ENCODE measurements at places on chromosomes 1 and 21.
A peak's percentile ranks its signal among the peaks of the same experiment; 100 is the strongest.

DNA sequence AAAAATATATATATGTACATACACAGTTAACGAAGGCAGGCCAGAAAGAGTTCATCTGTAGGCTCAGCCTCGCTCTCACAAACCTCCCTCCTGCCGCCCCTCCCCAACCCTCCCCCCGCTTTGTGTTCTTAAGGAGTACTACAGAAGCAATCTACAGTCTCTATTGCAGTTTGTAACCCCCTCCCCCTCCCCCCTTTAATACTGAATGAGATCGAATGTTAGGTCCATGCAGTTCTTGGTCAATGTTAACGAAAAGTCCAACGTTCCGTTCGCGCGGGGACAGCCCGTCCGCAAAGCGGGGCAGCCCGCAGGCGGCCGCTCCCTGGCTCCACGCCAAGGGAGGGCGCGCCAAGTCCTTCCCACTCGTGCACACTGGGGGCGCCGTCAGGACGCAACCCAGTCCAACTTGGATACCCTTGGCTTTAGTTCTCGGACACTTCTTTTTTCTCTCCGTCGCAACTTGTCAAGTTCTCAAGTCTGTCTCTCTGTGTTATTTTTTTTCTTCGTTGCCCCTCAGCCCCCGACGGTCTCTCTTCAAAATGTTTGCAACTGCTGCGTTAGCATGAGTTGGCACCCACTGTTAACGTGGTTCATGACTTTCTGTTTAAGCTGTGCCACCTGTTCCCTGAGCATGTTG lies 2.2 kb downstream of the JUN start:
- peak; percentile 87 for DNase-seq

GRCh38 chr1:218211241-218211640 lies 73.9 kb upstream of the RRP15 start:
- no peak for DNase-seq

GRCh38 chr1:68185743-68186142 lies 46.6 kb downstream of the WLS start:
- no peak for DNase-seq

DNA sequence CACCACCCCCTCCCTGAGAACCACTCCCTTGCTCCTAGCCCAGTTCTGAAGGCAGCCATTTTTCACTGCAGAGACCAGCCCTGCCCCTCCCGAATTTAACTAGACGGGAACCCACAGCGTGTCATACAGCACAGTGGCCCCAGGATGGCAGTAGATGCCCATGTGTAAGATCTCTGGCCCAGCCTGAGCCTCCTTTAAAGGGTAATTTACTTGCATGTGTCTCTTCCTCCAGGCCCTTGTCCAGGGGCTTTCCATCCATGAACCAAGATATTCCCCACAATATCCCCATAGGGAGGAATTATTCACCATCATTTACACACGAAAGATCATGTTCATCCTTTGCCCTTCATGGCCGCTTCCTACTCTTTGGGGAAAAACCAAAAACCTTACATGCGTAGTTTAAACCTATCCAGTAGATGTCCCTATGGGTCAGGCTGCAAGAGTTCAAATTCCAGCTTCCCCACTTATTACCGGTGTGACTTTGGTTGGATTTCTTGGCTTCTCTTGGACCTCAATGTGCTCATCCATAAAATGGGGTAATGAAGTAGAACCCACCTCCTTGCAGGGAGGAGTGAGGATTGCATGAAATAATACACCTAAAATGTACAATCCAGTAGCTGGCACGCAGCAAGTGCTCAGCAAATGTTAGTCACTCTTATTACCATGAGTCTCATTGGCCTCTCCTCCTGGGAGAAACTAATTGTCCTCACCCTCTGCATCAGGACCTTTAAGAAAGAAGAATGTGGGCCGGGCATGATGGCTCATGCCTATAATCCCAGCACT lies 4.0 kb upstream of the LACTBL1 start:
- DNase-seq, result peak; percentile 81

DNA sequence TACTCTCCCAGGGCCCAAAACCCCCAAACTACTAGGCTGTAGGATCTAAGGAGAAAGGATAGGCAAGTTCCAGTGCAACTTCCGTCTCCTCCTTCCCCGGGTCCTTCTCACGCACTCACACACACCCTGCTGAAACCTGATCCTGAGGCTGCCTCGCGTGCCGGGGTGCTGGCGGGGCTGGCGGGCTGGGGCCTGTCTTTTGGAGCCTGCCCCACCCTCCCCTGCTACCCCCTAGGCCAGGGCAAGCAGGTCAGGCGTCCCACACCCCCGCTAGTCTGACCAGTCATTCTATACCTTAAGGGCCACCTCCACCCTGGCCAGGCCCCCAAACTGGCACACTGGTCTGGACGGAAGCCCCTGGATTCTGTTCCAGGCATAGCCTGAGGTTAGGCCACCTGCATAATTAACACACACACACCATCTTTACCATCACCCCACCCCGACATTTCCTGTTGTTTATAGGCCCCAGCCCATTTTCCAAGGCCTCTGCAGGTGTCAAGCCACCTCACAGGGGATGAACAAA lies 48.3 kb upstream of the ARTN start:
- no peak for DNase-seq

GRCh38 chr1:38953433-38953860 lies 11.8 kb upstream of the RHBDL2 start:
- no peak for DNase-seq

DNA sequence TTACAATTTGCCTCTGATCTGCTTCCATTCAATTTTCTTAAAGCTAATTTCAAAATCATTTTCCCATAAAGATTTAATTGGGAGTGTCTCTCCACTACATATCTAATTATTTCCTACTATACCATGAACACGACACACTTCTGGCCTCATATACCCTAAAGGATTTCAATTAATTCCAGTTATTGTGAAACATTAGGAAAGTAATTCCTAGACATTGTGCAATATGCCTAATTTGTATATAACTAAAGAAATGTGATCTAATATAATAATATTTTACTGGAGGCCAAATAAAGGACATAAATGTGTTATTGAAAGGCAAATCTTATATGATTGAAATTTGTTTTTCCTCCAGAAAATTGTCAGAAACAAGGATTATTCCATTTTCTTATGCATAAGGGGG lies 727.2 kb upstream of the ADGRL2 start:
- DNase-seq, result no peak

GRCh38 chr1:18581420-18581880 lies 49.2 kb upstream of the PAX7 start:
- DNase-seq, result no peak

GRCh38 chr1:78334952-78335351 lies 155.8 kb upstream of the PTGFR start:
- no peak for DNase-seq

DNA sequence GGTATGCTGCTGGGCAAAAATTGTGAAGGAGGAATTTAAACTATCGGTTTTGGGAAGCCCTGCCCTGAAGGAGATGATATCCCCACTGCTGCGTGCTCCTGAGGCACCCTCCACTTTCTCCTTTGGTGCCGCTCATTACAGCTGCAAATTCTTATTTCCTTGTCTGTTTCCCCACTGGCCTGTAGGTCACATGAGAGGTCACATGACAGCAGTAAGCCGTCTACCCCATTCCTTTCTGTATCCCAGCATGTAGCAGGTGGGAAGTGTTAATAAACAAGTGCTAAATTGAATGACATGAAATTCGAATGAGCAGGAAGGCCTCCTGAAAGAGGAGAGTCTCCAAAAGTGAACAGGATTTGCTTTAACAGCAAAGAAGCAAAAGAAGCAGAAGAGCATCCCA lies 58.7 kb downstream of the GRIK3 start:
- DNase-seq, result no peak

- DNase-seq, result no peak
Measured at GRCh38 chr1:53060579-53060978, 1.4 kb upstream of the PODN start.

GRCh38 chr1:204885288-204885711 lies 14.6 kb downstream of the NFASC start:
- DNase-seq, result no peak

DNA sequence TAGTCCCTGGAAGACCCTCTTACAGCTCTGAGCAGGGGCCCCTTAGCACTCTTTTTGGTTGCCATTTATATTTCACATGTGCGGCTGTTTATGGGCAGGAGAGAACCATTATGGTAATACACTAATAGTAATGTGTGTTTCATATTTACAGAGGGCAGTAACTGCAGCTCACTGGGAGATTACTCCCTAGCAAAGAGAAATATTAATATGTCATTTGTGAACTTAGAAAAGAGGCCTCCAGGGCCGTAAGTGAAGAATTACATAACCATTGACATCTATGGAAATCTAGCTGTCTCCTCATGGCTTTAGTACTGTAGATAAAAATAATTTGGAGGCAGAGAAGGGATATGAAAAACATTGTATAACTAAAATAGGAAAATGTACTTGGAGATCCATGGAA lies 23.4 kb upstream of the RGS16 start:
- no peak for DNase-seq

GRCh38 chr1:165152727-165153126 lies 203.8 kb downstream of the LMX1A start:
- no peak for DNase-seq

DNA sequence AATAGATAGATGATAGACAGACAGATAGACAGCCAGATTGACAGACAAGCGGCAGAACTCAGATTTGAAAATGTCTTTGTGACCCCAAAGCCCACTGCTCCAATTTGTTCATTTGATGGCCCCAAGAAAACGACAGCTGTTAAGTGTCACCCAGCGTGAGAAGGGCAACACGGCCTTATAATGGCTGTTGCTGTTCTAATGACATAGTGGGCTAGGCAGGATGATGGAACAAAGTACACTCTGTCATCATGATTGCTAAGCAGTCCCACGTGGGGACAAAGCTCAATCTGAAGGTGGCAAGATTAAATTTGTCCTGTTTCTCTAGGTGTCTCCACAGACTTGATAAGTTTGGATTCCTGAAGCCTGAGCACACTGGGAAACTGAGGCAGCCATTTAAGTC lies 112.9 kb downstream of the DAB1 start:
- DNase-seq, result no peak

- DNase-seq, result no peak
Measured at GRCh38 chr1:170085091-170085490, 10.6 kb upstream of the KIFAP3 start.

GRCh38 chr1:84223751-84224432 lies 77.6 kb upstream of the SAMD13 start:
- no peak for DNase-seq

DNA sequence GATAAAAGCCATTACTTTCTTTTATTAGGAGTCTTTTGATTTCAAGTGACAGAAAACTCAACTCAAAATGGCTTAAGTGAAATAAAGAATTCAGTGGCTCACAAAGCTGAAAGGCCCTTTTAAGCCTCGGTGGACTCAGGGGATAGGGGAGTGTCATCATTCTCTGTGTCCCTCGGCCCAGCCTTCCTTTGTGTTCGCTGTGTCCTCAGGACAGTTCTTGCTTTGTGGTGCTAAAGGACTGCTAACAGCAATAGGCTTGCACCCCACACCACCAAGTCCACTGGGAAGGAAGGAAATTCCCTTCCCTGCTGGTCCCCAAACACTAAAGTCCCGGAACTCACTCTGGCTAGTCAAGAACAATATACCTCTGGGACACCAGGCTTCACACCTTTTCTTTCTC lies 129.2 kb downstream of the NTPCR start:
- no peak for DNase-seq

DNA sequence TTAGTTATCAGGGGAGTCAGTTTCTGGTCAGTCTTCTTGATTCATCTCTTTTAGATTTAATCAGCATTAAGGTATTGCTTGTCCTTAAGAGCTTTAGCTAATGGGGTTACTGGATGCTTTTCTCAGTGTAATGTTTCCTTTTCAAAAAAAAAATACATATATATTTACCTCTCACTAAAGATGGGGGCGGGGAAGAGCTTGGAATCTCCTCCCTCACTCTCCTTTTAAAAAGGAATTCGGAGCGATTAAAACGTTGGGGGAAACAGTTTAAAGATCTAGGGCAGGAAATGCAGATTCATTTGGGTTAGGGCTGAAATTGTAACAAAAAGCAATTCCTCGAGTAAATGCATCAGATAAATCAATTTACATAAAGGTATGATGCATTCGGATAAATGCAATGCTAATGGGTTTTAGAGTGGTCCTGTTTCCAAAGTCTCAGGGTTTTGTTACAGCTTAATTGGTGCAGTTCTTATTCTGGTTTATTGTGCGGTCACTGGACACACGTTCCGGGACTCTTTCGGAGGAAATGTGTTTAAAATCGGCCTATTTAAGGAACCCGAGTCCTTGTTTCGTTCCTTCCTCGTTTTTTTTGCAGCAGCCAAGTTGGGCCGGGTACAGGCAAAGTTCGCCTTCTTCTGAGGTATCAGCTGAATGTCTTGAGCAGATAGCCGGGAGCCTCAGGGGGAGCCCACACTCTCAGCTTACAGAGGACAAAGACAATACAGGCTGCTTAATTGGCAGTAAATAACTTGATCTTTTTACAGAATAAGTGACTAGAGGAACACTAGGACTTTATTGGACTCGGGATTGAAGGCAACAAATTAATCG lies 1.6 kb downstream of the LMO4 start:
- DNase-seq, result peak; percentile 77

DNA sequence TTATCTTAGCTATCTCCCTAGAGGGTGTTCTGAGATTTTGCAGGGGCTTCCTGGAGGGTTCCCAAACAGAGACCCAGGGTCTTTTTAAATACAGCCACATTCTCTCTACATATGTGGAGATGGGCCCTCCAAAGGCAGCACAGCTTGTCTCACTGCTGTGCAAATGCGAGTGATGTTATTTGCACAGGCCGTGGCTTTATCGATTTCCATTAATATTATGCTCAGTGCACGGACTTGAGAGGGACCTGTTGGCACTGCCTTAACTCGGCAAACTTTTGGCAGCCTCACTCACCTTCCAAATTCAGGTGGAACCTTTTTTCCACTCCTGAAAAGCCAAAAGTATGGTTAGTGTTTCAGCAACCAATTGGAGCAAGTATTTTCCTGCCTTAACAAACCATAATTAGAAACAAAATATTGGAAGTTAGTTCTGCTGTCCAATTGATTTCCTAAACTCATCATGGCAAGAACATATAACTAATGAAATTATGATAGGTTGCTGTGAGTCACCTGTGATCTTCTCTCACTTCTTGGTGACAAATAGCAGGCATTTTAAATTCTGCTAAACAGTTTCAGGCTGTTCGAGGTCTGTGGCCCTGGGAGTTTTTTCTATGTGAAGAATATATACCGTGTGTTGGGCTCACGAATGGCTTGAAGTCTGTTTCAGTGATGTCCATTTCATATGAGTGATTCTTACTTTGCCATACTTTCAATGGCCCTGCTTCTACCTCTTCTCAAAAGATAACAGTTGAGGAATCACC lies 10.9 kb downstream of the LHX9 start:
- DNase-seq, result no peak

GRCh38 chr1:184150776-184151531 lies 99.4 kb downstream of the TSEN15 start:
- DNase-seq, result no peak
